ENCODE measurements at places on chromosomes 11 and 22.

DNA sequence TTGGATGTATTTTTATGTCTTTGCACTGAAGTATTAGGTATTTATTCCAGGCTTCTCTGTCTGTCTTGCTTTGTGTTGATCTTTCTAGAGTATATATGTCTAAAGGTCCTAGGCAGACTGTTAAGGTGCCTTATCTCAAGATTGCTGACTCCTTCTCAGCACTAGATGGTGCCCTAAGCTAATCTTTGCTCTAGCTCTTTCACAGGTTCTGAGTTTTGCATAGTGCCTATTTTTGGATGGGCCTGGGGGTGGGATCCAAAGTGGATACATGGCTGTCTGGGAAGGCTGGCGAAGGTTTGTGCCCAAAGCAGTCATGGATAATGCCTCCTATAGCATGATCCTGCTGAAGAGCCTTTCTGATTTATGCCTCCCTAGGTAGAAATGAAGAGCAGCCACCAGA, 154.9 kb downstream of the TRPC6 start:
- no peak for DNase-seq

DNA sequence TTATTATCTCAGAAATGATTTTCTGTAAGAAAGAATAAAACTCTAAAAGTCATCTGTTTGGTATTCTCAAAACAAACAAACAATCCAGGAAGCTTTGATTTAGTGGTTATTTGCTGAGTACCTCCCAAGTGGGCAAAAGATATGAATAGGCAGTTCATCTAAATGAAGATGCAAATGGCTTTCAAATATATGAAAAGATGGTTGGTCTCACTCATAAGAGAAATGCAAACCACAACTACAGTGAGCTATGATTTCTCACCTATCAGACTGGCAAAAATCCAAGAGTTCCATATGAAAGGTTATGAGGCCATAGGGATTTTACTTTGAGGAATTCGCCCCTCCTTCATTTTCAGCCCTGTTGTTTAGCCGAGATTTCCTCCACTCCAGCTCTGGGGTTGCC, 11.3 kb upstream of the P2RY2 start:
- no peak for DNase-seq

GRCh38 chr11:115780646-115781362, 276.6 kb upstream of the CADM1 start:
- no peak for DNase-seq

DNA sequence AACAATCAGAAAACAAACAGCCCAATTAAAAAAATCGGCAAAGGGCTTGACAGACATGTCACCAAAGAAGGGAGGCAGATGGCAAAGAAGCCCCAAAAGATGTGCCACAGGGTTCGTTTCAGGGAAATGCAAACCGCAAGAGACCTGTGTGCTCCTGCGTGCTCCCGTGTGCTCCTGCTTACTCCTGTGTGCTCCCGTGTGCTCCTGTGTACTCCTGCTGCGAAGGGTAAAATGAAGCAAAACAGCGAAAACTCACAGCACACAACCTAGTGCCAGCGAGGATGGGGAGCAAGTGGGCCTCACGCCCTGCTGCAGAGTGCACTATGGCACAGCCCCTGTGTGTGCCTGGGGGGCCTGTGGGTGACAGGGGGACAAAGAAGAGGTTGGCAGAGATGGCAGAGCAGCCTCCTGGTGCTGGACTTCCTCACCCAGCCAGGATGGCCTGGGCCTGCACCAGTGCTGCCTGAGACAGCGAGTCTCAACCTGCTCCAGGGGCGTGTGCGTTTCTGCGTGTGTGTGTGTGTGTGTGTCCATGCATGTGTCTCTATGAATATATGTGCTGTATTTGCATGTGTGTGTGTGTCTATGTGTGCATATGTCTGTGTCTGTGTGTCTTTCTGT, 14.0 kb downstream of the ASCL2 start:
- DNase-seq: no peak

DNA sequence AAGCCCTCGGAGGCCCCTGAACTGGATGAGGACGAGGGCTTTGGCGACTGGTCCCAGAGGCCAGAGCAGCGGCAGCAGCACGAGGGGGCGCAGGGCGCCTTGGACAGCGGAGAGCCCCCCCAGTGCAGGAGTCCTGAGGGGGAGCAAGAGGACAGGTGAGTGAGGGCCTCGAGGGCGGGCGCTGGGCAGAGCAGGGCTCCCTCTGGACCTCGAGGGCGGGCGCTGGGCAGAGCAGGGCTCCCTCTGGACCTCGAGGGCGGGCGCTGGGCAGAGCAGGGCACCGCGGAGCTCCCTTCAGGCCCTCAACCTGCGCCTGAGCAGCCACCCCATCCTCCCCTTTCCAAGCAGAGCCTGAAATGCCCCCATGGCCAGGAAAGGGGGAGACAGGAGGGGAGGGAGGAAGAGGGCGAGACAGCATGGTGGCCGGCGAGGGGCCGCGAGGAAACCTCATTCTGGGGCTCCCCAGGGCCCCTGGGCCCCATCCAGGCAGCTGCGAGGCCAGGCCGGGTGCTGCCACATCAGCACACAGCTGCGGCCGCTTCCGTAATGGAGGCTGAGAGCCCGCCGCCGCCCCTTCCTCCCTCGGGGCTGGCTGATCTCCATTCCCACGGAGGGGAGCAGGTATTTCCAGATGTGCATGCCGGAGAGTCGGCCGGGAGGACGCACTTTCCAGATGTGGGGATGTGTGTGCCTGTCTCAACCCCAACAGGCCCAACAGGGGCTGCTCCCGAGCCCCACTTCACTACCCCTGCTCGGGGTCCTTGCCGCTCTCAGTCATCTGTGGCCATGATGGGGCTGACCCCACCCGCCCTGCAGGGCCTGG, 10.0 kb downstream of the PRR33 start:
- DNase-seq: no peak

GRCh38 chr11:18000760-18001159, 12.1 kb downstream of the SERGEF start:
- DNase-seq: no peak

DNA sequence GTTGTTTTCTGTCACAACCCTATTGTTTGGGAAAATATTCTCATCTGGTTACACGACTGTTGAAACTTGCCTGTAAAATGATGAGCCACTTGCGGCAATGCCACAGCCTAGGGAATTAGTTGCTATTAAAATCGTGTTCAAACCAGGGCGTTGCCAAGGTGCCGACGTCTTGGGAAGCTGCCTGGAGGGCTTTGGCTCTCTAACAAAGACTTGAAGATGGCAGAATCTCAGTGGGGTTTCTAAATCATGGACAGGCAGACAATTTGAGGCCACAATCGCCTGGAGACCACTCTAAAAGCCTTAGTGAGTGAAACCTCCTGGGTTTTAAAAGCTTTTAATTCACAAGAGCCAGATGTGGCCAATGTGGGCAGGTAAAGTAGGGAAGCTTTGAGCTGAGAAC, 117.2 kb upstream of the BMAL1 start:
- DNase-seq: no peak

GRCh38 chr22:49968313-49968830, 7.8 kb downstream of the PIM3 start:
- no peak for DNase-seq

GRCh38 chr11:20464518-20464917, 77.0 kb downstream of the PRMT3 start:
- DNase-seq: no peak

GRCh38 chr11:60118338-60118737, 29.9 kb downstream of the MS4A2 start:
- no peak for DNase-seq

DNA sequence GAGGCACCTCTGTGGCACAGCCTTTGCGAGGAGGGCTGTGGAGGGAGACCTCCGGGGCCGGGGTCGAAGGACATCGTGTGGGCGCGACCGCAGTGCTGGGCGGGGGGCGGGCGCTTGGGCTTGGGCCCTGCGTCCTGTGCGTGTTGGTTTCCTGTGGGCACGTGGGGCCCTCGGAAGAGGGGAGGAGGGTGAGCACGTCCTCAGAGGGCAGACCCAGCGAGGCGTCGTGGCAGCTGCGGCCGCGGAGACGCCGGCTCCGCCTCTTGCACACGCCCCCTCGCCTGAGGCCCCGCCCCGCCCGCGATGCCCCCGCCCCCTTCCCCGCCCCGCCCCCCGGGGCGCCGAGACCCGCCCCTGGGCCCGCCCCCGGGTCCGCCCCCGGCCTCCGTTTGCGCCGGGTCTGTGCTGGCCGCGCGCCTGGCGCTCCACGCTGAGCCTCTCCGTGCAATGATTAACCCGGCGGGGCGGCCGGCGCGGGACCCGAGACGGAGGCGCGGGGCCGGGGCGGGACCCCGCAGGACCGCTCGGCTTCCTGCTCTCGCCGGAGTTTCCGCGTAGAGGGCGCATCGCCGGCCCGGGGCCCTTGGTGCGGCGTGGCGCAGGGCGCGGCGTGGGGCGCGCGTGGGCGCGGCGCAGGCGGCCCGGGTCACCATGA, at the start of gene PRR5:
Gene PRR5 (plus strand): TSS at position 381 of the 655 bp plus-strand sequence. CDS start 271 bp downstream, at position 652.
- DNase-seq: no peak

DNA sequence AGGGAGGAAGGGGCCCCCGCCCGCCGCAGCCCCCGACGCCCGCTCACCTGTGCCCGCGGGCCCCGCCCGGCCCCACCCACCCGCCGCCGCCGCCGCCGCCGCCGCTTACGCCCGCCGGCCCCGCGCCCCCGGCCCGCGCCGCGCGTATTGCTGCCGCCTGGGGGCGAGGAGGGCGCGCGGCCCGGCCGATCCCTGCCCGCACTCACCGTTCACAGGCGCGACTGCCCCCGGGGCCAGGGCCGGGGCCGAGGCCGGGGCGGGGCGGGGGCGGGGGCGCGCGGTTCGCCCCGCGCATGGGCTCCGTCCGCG, 212 bp downstream of the HRAS start:
- no peak for DNase-seq

DNA sequence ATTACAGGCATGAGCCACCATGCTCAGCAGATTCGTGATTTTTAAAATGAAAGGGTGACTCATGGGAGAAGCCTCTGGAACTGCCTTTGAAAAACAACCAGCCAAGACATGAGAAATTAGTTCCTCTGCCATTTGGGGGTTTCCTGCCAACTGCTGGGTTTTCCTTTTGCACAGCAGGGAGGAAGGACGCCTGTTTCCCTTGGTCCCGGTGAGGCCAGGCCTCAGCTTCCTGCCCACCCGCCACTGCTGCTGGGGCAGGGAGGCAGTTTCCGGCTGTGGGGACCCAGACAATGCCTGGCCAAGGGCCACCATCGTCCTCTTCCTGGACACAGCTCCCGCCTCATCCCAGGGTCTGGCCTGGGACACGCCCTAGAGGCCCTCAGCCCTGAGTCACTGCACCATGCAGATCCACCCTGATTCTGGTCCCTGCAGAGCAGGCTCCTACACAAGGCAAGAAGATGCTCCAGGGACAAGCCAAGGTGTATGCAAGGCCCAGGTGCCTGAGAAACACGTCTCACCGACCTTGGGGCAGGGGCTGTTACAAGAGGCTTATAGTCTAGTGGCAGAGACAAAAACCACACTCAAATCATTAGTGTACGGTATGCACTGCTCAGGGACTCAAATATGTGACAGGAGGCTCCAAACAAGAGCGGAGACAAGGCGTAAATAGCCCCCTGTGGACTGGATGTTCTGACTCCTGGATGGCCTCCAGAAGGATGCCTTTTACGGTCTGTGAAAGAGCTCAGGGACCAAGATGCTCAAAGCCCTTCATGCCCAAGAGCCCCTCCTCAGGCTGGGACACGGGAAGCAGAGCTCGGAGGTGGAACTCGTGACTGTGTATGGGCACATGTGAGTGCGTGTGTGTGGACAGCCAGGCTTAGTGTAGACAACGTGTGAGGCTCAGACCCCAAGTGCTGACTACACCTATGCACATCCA, 10.0 kb downstream of the PPM1F start:
- DNase-seq: no peak

- no peak for DNase-seq
Observed at GRCh38 chr11:32429477-32429876, 5.9 kb downstream of the WT1 start.

GRCh38 chr11:32231909-32232493, 141.1 kb downstream of the RCN1 start:
- no peak for DNase-seq

GRCh38 chr11:7965386-7965785, at the start of gene NLRP10:
Gene NLRP10, minus strand, starts transcription at chr11:7965447. Its CDS starts 1,952 bp downstream, at chr11:7963495.
- DNase-seq: no peak

DNA sequence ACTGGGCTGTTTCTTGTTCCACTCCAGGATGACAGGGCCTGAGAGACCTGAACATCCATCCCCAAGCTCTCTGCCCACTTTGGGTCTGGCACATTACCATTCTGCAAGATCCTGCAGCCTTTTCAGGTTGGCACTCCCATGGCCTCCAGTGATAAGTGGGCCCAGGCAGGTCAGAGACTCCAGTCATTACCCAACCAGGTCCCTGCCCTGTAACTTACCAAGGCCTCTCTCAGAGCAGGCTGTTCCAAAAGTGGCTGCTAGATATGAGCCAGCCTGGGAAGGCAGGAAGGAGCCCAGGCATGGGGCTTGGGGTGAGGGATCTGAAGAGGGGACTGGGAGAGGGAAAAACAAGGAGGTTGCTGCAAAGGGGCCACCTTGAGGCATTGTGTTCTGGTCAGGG, 35.9 kb downstream of the KCNQ1OT1 start:
- no peak for DNase-seq

- DNase-seq: no peak
Observed at GRCh38 chr22:38213990-38214301, 12.2 kb downstream of the MAFF start.

DNA sequence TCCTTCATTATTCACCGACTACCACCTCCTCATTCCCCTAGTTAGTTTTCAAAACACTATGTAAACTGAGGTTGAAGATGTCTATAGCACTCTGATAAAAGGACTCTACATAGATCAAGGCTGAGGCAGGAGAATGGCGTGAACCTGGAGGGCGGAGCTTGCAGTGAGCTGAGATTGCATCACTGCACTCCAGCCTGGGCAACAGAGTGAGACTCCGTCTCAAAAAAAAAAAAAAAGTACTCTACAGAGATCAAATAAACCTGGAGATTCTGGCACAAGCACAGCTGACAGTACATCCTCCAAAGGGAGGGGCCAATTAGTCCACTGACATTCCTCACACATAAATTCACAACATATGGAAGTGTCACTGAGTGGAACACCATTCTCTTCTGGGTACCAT, 31.0 kb downstream of the TSG101 start:
- no peak for DNase-seq

DNA sequence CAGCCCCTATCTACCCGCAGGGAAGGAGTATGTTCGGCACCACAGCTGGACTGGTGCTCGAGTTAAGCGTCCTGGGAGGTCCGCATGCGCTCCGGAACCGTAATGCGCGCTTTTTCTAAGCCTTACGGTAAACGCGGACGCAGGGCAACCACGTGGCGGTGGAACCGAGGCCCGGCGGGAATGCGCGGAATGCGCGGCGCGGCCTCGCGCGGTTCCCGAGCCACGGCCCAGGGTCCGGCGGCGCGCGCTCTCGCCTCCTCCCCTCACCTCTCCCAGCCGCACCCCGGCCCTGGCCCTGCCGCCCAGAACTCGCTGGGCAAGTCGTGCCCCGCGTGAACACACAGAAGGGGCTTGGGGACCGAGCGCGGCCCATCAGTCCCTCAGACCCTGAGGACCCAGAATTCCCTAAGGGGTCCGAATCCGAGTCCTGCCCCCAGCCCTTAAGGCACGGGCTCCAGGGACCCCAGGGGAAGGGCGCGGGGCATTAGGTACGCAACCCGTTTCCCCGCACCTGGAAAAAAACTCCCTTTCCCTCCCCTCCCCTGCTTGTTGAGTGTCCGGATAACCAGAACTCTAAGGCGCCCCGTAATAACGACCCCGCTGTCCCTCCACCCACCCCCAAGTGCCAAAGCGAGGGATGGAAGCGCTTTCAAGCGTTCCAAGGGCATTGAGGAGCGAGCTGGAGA, 4.3 kb upstream of the CCND1 start:
- DNase-seq: no peak
